ENCODE measurements at places on chromosomes 7 and 10. TPM values are rescaled to one million over a fixed set of nuclear protein-coding genes. Genes with fewer than 3 reads are reported as not detected.

SYT15B gene
- total RNA-seq: 1.1 TPM

SYCE1 gene
- total RNA-seq: not detected

SLC26A3 gene
- not detected for total RNA-seq

SPRN gene
- total RNA-seq: not detected

TBX20 gene
- total RNA-seq: 1.3 TPM

EIF3B gene
- 299 TPM for total RNA-seq

CDNF gene
- 0.92 TPM for total RNA-seq

VWA2 gene
- total RNA-seq: not detected

TAS2R5 gene
- not detected for total RNA-seq

FAM204A gene
- 141 TPM for total RNA-seq

C10orf53 gene
- not detected for total RNA-seq

CRHR2 gene
- not detected for total RNA-seq

KEL gene
- total RNA-seq: not detected
